GOT3 (cell line): ENCODE measurements at places on chromosomes 5 and 9.

DNA sequence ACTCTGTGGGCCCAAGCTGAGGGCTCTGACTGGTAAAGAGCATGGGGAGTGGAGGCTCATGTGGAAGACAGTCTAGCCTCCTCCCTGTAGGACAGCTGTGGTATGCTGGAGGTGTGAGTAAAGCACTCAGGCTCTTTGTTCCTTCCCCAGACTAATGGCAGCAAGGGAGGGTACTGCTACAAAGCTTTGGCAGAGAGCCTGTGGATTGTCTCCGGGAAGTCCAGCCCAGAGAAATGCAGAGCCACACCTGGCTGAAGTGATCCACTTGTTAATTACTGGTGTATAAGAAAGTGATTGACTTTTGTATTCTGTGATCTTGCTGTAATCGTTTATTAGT is 161.7 kb downstream of the OXCT1 start:
- DNase-seq, result no peak

- no peak for DNase-seq
These were observed 978 bp downstream of the CFAP157 start for GRCh38 chr9:127707766-127708165.

DNA sequence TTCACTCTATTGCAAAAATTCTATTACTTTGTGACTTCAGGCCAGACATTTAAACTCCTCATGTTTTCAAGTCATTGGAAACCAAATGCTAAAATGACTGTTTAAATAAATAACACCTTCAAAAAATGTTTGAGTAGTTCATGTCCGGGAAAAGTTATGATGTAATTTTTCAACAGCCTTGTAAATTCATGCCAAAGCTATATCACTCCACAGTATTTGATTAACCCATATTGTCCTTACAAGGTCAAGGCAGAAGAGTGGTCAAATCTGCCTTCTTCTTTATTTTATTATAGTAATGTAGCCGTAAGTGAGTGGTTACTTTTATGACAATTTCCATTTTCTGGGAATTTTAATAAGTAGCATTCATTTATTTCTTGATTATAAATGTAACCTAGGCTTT is 72.8 kb downstream of the ADCY2 start:
- no peak for DNase-seq

GRCh38 chr5:3701694-3702093 is 106.1 kb downstream of the IRX1 start:
- no peak for DNase-seq
